Stimulated activated CD8-positive, alpha-beta memory T cell treated with anti-CD3 and anti-CD28 coated beads, Interleukin-7, amount 100 ng/mL, for 48 hours (primary cell): ENCODE measurements at places on chromosomes 11 and 22.

- DNase-seq: no peak
These were observed 16.1 kb downstream of the COMMD9 start for GRCh38 chr11:36273110-36273509.

GRCh38 chr22:26431261-26431995 lies 2.4 kb downstream of the ASPHD2 start:
- DNase-seq: no peak

DNA sequence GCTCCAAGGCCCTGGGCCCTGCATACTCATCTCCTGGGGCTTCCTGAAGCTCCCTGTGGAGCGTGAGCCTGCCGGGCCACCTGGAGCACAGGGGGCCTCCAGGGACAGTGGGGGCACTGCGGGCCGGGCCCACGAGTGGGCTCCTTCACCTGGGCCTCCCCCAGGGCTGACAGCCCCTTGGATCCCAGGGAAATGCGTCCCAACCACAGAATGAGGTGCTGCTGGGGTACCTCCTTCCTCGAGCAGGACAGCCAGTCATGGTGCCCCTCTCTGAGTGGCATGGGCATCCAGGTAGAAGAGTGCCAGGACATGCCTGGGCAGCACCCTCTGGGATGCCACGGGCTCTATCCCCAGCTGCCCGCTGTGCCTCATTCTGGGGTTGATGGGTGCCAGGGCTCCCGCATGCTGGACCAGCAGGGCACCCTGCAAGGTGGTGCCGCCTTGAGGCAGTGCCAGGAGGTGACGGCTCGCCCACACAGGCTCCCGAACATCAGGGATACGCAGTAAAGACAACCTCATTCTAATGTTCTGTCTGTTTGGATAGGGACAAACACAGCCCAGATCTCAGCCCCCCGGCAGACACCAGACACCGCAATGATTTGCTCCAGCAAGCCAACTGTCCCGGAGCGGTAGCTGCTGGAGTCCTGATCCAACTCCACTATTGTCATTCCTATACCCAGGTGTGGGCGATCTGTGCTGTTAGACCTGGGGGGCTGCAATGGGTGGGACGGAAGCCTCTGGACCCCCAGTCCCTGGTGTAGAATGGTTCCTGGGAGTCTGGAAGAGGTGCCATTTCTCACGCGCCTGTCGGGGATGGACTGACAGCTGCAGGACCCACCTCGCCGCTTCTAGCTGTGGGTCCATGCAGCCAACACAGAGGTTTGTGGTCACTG lies 25.8 kb downstream of the KRTAP5-5 start:
- no peak for DNase-seq

- DNase-seq: no peak
These were observed 8.6 kb upstream of the KCTD14 start for GRCh38 chr11:78031629-78032028.
